Kidney glomerular epithelial cell (primary cell): ENCODE measurements at places on chromosomes 5 and 9.
A peak's percentile ranks its signal among the peaks of the same experiment; 100 is the strongest.

DNA sequence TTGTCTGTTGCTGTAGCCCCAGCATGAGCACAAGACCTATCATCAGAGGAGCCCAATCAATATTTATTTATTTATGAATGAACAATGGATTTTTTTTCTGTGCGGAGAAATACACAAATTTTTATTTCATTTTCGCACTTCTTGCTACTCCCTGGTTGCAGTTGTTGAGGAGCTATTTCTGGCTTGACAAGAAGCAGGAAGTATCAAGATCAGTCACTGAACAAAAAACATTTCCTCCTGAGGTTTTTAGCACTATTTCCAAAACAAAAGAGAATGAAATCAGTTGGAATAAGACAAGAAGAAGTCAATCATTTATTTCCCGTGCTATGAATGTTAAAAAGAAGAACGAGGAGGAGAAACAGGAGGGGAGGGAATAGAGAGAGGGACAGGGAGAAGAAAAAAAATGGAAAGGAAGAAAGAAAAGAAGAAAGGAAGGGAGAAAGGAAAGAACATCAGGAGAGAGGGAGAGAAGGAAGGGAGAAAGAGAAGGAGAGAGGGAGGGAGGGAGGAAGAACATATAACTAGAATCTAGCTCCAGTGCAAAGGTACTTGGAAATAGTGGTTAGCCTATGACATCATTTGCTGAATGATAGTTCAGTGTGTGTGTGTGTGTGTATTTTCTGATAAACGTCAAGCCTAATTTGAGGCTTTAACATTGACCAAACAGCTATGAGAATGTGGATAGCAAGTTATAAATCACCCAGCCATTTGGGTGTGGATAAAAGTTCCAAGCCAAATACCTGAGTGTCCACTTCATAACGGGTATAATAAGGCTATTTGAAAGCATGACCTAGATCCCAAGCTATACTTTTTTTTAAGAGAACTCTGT lies 586.0 kb downstream of the EBF1 start:
- no peak for DNase-seq

GRCh38 chr5:143008809-143009521 lies 238.8 kb downstream of the ARHGAP26 start:
- peak; percentile 92 for DNase-seq

DNA sequence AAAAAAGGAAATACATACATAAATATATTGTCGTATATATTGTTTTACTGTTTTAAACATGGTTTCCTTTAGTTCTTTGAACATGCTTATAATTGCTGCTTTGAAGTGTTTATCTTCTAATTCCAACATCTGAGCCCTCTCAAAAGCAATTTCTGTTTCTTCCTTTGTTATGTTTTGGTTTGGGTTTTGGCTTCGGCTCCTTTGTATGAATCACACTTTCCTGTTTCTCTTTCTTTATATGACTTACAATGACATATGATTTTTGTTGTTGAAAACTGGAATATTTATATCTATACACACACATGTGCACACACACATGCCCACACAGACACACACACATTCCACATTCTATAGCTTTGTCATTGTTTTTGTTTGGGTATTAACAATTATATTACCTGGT lies 1206.7 kb downstream of the CDH12 start:
- DNase-seq = no peak

DNA sequence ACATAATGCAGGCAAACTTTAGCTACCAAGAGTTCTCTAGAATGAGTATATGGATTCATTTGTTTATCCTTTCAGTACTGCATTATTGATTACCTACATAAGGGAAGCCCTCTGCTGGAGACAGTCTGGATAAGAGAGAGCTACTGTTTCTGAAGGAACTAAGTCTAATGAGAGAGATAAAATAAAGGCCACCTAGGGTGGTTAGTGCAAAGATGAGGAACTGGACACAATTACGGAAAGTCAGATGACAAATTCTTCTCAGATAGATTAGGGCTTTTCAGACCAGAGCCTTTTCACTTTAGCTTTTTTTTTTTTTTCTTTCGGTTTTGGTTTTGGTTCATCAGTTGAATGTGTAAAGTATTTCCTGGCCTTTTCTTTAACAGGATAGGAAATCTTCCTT lies 31.3 kb downstream of the ISOC1 start:
- DNase-seq = no peak

GRCh38 chr5:85375525-85375924 lies 990.8 kb upstream of the EDIL3 start:
- DNase-seq = no peak

DNA sequence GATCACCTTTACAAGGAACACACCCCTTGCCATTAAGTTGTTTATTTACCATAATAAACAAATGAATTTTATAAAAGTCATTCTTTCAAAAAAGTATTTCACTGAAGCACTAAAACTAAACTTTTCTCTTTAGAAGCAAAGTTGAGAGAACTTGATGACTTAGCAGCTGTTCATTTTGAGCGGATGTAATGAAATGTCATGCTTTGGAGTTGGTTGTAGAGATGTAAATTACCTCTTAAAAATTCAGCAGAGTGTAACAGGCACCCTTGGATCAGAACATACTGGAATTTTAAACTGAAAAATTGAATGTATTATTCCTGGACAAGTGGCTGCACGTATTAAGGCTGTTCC lies 617.2 kb downstream of the PDE4D start:
- DNase-seq = no peak

DNA sequence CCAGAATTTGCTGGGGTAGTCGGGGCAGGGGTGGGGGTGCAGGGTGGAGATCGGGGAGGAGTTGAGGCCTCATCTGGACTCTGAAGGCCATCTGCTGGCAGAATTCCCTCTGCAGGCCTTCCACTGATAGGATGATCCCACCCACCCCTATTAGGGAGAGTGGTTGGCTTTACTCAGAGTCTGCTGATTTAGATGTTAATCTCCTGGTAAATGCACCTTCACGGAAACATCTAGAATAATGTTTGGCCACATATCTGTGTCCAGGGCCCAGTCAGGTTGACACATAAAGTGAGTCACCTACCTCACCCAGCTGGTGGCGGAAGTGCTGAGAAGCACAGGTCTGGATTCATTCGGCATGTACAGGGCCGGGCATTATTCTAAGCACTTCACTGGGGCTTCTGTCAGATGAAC lies 50.0 kb downstream of the DAPK1 start:
- no peak for DNase-seq

GRCh38 chr9:21750021-21750735 lies 52.3 kb upstream of the MTAP start:
- no peak for DNase-seq

DNA sequence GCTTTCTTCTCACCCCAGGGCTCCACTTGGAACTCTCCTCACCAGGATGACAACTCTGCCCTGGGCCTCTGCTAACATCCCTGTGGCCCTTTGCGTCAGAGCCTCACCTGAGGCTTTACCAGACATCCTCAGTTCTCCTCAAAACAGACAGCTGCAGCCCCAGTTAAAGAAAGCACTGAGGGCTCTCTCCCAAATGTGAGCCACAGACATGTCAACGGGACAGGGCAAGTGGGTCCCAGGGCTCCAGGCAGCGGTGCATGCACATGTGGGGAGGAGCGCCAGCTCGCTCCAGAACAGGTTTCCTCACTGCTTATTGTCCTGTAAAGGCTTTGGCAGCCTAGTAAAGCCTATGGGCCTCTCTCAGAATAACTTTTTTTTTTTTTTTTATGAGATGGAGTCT lies 37.3 kb downstream of the IPPK start:
- no peak for DNase-seq

DNA sequence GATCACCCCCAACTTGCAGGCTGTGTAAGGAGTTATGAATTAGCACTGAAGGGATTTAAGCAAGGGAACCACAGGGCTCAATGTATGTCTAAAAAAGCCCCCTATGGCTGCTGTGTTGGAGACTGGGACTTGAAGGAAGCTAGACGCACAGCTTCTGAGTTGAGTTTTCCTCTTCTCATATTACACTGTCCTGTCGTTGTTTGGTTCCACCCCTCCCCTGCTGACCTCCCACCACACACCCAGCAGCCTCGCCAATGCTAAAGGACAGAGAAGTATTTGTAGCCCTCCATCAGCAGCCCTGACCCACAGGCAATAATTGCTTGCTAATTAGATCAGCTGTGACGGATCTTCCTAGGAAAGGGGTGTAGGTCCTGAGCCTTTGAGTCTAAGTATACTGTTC lies 15.1 kb upstream of the CARTPT start:
- DNase-seq = no peak

DNA sequence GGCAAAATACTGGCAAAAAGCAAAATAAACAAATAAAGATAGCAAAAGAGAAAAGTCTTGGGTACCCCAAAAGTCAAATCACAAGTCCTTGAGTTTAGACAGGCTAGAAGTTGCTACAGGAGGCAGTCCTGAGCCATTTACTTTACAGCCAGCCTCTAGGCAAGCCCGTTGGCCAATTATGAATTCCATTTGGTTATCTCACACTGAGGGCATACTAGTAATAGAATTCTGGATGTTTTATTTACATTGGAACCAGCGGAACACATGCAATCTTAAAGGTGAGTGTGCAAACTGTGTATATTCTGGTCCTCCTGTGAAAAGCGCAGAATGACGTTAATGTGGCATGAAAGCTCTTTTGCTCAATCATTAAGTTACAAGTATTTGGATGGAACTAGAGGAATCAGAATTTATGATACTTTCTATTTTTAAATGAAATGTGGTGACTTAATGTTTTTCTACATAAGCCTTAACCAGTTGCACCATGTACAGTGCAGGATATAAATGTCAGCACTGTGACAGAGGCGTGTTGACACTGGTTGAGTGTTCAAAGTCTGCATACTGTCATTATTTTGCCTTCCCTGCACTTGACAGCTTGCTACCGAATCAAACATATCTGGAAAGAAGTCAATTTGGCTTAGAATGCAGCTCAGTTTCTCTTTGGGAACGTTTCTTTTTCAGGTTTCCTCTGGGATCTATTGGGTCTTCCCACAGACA lies 7.9 kb downstream of the GDNF start:
- DNase-seq = no peak

GRCh38 chr5:109929911-109930310 lies 240.2 kb downstream of the MAN2A1 start:
- no peak for DNase-seq

- DNase-seq = peak; percentile 31
Observed at GRCh38 chr9:935348-935965, 41.0 kb upstream of the DMRT3 start.

DNA sequence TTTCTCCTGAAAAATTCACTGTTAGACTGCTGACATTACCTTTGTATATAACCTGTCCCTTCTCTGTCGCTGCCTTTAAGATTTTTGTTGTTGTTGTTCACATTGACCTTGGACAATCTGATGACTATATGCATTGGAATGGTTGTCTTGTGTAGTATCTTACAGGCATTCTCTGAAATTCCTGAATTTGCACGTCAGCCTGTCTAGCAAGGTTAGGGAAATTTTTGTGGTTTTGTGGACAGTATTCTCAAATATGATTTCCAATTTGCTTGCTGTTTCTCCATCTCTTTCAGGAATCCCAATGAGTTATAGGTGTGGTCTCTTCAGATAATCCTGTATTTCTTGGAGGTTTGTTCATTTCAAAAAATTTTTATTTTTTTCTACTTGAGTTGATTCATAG lies 140.8 kb downstream of the PRR16 start:
- DNase-seq = peak; percentile 75

GRCh38 chr9:82466616-82467260 lies 478.2 kb downstream of the SPATA31D1 start:
- DNase-seq = no peak

- DNase-seq = no peak
Observed at GRCh38 chr5:175477440-175477839, 920 bp upstream of the SFXN1 start.

- DNase-seq = no peak
Observed at GRCh38 chr5:143085319-143085917, 315.2 kb downstream of the ARHGAP26 start.

DNA sequence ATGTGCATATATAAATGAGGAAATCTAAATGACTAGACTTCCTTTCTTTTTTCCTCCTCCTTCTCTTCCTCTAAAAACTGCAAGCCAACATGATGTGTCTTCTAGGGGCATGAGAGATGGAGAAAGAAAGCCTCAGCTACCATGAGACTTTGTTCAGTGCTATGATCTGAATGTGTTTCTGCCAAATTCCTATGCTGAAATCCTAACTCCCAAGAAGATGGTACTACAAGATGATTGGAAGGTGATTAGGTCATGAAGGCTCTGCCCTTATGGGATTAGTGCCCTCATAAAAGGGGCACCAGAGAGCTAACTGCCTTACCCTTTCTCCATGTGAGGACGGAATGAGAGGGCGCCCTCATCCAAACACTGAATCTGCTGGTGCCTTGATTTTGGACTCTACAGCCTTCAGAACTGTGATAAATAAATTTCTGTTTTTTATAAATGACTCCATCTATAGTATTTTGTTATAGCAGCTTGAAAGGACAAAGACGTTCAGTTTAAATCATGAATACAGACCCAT lies 72.2 kb upstream of the IL6ST start:
- no peak for DNase-seq

- peak; percentile 88 for DNase-seq
Observed at GRCh38 chr9:72476617-72477437, 44.6 kb upstream of the TMC1 start.
